Sciatic nerve (tissue), 2 donors: ENCODE measurements at places on chromosomes 2 and 18.

DNA sequence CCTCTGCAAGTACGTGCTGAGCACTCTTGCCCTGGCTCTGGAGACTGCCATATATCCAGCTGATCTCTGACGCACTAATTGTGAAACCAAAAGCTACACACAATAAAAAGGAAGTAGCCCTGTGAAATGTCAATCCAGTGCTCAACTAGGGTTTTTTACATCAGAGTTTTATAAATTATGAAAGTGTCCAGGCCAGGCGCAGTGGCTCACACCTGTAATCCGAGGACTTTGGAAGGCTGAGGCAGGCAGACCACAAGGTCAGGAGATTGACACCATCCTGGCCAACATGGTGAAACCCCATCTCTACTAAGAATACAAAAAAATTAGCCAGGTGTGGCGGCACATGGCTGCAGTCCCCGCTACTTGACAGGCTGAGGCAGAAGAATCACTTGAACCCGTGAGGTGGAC, 24.5 kb upstream of the PEX13 start:
- DNase-seq: no peak

DNA sequence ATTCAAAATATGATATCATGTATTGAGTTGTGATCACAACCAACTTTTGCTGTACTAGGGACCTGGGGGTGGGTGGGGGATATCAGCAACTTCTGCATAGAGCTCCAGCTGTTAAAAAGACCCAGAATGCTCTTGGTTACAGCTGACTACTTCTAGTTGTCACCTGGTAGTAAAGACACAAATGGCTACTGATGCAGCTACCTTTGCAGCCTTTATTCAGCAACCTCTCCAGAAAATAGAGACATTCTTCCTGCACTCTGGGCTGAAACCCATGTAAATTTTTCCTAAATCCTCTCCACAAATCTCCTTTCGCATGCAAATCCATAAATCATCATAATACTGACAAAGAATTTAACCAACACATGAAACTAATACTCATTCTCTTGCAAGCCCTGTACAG, 238.3 kb downstream of the TCF4 start:
- no peak for DNase-seq

GRCh38 chr2:168191955-168192785, 55.2 kb downstream of the STK39 start:
- DNase-seq: no peak

DNA sequence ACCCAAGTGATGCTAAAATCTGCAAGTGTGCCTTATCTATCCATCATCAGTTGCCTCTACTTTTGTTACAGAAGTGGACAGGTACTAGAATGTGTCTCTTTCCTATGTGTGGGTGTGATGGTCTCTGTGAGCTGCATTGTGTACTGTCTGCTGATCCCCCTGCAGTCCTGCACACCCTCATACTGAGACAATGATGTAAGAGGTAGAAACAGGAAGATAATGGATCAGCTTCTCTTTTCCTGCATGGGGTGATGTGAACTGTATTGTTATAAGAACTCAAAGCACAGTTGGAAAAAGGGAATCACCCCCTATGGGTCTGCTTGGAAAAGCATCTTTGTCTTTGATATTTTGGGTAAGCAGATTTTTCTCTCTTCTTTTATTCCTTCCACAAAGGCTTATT, 537.6 kb upstream of the CDH2 start:
- DNase-seq: no peak

DNA sequence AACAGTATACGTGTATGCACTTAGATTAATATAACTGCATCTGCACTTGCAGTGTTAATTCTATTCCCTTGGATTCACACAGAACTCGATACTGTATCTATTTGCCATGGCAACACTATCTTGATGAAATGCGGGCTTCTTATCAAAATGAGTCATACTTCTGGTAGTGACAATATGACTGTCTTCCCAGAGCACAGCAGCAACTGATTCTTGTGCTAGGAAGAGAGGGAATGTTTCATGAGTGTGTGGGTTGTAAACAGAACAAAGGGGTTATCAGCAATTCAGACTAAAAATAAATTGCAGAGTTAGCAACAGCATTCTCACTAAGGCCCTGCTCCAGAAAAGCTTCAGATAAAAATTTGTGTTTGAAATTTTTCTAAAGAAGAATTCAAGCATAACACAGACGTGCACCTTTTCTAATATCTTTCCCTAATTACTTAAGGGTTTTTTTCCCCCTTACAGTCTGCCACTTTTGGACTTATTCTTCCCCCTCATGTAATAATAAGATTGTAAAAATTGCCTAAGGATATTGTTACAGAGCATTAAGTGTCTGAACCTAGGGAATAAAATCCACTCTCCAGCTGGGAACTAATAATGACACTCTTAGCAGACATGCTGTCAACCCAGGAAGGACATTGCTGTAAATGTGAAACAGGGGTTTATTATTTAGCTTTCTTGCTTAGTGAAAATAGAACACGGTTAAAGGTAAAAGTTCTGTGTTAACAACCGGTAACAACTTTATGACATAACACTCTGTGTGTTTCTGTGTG, 99.9 kb upstream of the SLC38A11 start:
- DNase-seq: no peak

DNA sequence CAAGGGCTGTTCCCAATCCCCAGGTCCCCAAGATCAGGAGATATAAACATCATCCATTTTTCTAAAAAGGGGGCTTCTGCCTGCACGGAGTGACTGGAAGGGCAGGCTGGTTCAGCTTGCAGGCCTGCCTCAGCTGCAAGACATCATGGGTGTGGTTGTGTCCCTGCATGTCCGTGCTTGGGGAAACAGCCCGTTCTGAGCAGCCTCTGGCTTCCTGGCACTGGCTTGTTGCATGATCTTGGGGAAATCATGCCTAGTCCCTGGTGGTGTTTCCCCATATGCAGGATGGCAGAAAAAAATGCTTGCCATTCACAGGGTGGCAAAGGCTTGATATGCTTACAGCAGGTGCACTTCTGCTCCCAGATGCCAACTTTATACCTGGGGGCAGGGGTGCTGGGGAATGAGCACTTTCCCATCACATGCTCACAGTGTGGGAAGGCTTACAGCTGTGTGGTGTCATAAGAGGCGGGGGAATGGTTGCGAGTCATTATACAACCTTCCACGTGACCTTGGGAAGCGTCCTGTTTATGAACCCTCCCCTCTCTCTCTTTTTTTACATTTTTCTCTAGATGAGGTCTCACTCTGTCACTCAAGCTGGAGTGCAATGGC, 7.2 kb downstream of the PCARE start:
- DNase-seq: no peak

DNA sequence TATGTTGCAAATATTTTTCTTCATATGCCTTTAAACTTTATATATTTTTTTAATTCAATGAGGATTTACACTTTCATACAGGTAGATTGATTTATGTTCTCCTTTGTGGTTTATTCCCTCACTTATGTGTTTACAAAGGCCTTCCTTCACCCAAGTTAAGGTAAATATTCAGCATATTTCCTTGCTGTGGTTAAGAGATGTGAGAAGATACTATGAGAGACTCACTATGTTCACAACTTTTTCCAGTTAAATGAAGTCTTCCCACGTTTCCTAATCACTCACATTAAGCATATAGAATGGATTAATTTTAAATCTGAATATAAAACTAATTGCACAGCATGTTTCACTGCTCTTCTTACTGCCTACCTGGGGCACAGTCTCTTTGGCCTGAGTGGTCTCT, 597 bp downstream of the PECR start:
- no peak for DNase-seq

DNA sequence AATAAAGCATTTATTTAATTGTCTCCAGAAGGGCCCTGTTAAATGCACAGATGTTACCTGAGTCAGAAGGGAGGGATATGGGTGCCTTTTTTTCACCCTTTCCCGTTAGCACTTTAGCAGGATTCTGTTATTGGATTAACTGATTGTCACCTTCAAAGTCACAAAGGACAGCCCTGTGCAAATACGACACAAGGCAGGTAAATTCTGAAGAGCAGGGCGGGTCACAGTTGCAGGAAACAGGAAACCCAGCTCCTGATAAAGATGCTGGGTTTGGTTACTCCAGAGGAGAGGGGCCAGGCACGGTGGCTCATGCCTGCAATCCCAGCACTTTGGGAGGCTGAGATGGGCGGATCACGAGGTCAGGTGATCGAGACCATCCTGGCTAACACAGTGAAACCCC, 11.4 kb upstream of the PKDCC start:
- DNase-seq: no peak

DNA sequence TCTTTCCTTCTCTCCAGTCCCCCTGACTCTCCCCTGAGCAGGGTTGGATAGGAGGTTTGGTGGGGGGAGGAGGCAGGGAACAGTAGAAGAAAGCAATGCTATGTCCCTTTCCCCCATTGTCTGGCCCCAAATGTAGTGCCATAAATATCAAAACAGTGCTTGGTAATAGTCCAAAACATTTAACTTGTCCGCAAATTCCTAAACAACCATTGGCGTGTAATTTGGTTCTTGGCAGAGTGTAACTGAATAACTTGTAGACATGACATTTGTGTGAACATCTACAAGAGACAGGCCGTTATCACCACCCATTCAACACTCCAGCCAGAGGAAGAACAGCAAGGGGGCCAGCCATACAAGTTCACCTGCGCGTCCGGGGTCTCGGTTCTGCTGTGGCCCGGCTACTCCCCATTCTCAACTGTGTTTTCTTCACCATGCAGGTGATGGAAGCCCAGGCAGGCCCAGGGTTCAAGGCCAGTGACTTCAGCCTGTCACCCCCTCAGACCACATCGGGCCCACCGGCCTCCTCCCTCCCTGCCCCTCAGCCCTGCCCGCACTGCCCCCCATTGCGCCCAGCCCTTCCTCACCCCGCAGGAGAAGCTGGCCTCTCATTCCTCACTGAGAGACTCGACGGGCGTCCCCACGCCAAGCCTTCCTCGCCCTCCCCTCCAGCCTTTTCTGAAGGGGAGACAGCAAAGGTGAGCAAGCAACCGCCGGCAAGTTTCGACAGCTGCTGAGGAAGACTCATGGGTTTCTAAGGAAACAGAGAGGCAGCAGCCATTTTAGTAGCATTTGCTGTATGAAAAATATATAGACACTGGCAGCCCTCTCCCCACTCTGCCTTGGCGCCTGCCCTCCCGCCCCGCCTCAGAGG, 699 bp upstream of the RAPGEF4 start:
- no peak for DNase-seq

GRCh38 chr2:197369933-197370320, 59.3 kb upstream of the ANKRD44 start:
- no peak for DNase-seq

DNA sequence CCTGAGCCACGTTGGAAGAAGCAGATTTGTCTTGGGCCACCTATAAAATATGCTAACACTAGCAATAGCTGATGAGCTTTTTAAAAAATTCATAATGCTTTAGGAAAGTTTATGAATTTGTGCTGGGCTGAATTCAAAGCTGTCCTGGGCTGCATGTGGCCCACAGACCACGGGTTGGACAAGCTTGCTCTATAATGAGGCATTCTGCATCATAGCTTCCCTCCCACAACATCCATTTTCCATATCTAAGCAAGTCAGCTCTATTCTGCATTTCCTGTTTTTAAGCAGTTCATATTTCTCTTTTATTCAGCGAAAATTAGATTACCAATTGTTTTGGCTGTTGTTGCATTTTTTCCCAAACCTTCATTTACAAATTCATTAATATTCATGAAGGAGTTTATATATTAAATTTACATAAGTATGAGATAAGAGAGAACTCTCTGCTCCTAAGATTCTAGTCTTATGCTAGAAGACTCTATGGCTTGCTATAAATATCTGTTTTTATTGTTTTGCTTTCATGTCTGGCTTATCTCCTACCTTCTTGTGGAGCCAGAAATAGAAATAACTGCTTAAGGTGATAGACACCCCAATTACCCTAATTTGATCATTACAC, 114.5 kb upstream of the HNRNPA3 start:
- DNase-seq: no peak

DNA sequence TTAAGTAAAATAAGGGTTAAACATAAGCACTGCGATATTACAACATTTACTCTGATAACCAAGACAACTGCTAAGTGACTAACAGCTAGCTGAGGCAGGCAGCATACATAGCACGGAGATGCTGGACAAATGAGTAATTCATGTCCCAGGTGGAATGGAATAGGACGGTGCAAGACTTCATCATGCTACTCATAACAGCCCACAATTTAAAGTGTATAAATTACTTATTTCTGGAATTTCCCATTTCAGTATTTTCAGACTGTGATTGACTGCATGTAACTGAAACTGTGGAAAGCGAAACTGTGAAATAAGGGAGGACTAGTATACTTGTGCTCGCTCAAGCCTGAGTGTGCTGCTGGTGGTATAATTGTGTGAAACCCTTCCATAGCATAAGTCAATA, 12.9 kb downstream of the IER3IP1 start:
- DNase-seq: no peak

DNA sequence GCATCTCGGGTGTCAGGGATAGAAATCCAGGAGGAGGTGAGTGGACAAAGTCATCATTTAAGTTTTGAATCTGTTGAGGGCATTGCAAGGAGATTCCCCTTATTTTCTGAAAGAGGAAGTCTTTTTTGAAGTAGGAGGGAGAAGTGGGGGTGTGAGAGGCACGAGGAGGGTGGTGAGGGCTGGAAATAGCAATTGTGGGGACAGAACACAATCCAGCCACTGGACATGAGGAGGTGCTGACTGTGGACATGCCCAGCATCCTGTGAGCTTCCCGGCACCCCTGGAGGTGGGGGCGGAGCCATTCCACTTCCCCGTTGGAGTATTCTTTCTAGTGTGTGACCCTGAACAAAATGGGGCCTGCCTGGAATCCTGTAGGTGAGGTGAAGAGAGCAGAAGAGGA, 310.7 kb upstream of the EPAS1 start:
- no peak for DNase-seq

- no peak for DNase-seq
Observed at GRCh38 chr18:23532848-23533247, 29.5 kb downstream of the RMC1 start.

- no peak for DNase-seq
Observed at GRCh38 chr2:111705239-111705638, 178.8 kb downstream of the ANAPC1 start.

DNA sequence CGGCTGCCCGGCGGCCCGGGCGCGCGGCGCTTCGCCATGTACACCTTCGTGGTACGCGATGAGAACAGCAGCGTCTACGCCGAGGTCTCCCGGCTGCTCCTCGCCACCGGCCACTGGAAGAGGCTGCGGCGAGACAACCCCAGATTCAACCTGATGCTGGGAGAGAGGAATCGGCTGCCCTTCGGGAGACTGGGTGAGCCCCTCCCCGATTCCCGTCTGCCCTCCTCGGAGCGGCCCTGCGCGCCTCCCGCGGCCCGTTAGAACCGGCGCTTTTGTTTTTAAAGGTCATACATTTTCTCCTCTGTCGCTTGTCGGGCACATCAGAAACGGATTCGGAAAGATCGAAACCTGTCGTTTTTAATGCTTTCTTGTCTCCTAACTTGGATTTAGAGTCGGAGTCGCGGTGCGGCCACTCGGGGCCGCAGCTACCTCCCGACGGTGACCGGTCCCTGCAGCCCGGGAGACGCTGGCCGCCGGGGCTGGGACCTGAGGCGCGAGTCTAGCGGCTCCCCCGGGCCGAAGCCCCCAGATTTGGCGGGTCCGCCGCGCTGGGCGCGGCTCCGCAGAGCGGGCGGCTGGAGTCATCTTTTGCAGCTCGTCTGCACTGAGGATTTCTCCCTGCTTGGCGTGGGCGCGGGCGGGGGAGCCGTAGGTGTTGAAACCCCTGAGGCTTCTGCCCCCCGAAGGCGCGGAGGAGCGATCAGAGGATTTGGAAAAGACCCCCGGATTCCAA, 519 bp downstream of the TTL start:
- DNase-seq: peak; percentile 64

GRCh38 chr2:181304011-181304844, 153.0 kb upstream of the ITGA4 start:
- no peak for DNase-seq
